ENCODE measurements at places on chromosomes 16 and 17.
A peak's percentile ranks its signal among the peaks of the same experiment; 100 is the strongest.

GRCh38 chr17:19579867-19580565, 46.4 kb downstream of the SLC47A1 start:
- DNase-seq: no peak

DNA sequence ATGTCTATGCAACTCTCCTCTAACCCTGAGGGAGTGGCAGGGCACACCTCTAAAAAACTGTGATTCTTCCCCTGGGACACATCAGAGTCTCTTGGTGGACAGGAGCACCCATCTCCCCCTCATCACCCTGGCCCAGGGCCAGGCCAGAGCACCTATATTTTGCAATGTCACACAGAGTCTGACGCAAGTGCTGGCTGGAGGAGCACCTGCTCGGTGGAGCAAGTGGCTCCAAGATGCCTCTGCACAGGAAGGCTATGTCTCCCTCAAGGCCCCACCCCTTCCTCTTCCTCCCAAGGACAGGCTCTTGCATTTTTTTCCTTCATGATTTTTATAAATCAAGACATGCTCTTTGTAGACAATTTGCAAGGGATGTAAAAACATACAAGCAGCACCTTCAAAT, 13.3 kb downstream of the SNN start:
- peak; percentile 25 for DNase-seq

GRCh38 chr17:1830288-1830687, 483 bp downstream of the RPA1 start:
- no peak for DNase-seq

- no peak for DNase-seq
These were observed 64.3 kb downstream of the PIGL start for GRCh38 chr17:16281351-16281750.

GRCh38 chr17:81309140-81309858, 14.2 kb upstream of the SLC38A10 start:
- DNase-seq: peak; percentile 89

- no peak for DNase-seq
These were observed 10.7 kb downstream of the XYLT1 start for GRCh38 chr16:17459903-17460521.

DNA sequence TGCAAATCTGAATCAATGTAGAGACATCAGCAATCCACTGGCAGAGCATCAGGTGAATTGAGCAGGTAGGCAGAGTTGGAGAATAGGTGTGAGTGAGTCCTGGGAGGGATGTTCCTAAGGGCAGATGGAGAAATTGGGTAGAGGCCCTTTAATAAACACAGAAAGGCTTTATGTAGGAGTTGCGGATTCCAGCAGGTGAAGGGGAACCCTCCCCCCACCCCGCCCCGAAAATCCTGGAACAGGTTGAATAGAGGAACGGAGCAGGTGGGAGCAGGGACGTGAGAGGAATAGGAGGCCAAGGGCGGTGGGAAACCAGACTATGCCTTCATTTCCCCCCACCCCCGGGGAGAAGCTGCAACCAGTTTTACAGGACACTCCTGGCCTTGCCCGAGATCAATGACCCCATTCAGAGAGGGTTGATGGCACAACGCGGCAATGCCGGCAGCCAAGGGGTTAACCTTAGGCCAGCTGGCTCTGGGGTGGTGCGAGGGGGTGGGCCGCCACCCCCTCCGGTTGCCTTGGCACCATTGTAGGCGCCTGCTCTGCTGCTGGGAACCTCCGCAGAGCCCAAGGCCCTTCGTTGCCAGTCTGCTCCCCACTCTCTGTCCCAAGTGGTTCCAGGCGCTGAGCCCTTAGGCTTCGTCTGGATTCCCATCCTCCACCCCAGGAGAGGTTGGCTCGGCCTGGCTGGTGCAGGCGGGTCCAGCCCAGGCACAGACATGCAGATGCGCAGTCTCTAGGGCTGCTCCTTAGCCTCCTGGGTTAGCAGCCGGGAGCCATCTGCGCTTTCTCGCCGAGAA, 814 bp upstream of the RUNDC3A start:
- no peak for DNase-seq

- no peak for DNase-seq
These were observed 8.6 kb downstream of the NEUROD2 start for GRCh38 chr17:39599004-39599664.

GRCh38 chr17:78151514-78152008, 5.4 kb downstream of the C17orf99 start:
- no peak for DNase-seq

DNA sequence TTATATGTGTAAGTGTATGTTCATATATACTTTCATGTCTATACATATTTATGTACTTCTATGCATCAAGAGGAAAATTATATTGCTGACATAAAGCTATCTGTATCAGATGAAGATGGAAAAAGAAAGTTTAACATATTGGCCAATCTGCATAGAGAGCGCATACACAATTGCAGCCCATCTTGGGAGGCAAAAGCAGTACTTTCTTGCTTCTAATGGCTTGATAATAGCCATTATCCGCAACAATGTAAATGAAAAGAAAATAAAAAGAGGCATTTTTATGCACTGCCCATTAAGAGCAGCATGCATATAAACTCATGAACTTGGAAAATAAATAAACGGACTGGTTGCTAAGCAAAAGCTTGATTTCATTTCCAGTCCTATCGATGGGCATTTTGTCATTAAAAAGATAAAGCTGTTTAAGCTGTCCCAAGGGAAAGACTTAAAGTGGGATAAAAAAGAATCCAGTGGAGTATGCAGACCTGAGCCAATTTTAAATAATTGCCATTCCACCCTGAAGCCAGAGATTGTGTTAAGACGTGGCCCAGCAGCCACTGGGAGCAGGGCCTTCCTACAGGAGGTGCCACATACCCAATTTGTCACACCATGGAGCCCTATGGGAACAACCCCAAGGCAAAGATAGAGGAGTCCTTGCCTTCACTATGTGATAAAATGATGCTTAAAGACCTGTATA, 183.6 kb upstream of the CDH11 start:
- DNase-seq: no peak

DNA sequence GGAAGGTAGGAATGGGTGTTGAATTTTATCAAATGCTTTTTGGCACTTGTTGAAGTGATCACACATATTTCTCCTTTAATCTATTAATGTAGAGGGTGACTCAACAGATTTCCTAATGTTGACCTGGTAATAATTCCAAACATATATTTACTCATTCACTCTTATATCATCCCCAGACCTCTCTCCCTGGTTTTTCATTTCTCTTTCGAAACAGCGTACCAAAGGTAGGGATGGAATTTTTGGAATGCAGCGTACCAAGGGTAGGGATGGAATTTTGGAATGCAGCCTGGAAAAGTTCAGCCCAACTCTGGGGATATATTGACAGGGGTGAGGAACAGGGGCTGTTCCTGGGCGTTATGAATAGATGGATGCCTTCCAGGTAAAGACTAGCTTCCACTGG, 7.3 kb downstream of the KIF18B start:
- DNase-seq: no peak

DNA sequence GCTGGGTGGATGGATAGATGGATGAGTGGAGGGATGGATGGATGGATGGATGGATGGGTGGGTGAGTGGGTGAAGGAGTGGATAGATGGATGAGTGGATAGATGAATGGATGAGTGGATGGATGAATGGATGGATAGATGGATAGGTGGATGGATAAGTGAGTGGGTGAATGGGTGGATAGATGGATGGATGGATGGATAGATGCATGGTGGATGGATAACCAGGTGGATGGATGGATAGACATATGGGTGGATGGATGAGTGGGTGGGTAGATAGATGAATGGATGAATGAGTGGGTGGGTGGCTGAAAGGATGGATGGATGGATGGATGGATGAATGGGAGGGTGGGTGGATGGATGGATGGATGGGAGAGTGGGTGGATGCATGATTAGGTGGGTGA, 51.0 kb upstream of the ZC3H18 start:
- DNase-seq: no peak
